ENCODE measurements at places on chromosomes 16 and 17.
A peak's percentile ranks its signal among the peaks of the same experiment; 100 is the strongest.

GRCh38 chr17:29718446-29719039 is 95.8 kb upstream of the CORO6 start:
- no peak for DNase-seq

- DNase-seq: peak; percentile 3
Observed at GRCh38 chr16:10039220-10040096, 142.8 kb downstream of the GRIN2A start.

DNA sequence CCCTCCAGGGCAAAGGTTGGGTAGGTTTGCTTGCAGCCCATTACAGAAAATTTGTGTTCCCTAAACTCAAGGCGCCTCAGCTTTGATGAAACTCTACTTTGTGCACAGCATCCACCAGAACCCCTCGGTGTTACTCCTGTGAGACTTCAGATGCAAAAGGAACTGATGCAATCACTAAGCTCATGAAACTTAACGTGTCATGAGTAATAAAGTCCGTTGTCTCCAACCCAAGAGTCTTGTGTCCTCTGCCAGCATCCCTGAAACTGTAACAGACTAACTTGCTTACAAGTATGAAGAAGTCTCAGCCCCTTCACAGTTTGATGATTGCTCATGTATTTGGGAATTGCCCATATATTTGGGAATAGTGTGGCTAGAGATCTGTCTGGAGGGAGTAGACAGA is 74.8 kb upstream of the MARCHF10 start:
- no peak for DNase-seq

GRCh38 chr16:53542283-53542682 is 39.3 kb upstream of the AKTIP start:
- DNase-seq: no peak

GRCh38 chr16:21994856-21995465 is 6.0 kb downstream of the PDZD9 start:
- DNase-seq: peak; percentile 25

DNA sequence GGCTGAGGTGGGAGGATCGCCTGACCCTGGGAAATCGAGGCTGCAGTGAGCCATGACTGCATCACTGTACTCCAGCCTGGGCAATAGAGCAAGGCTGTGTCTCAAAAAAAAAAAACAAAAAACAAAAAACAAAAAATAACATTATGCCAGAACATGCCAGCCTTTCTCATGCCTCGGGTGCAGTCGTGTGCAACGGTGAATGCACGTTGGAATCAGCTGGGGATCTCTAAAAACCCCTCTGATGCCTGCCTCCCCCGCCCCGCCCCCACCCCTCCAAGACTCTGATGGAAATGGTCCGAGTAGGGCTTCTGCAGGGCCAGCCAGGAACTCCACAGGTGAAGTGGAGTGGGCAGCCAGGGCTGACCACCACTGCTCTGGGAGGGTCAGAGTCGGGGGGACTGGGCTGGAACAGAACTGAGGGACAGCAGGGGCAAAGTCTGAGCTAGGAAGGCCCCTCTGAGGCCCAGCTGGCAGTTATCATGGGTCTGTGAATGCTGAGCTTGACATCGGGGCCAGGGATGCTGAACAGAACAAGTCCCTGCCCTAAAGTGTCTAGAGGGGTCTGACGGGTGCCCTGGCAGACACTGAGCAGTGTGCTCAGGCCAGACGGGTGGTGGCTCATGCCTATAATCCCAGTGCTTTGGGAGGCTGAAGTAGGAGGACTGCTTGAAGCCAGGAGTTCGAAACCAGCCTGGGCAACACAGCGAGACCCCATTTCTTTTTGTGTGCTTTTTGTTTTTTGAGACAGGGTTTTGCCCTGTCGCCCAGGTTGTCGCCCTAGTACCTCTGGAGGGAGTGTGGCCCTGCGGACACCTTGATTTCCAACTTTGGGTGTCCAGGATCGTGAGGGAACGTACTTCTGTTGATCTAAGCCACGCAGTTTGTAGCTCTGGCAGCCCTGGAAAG is 193.4 kb upstream of the GSE1 start:
- DNase-seq: no peak

DNA sequence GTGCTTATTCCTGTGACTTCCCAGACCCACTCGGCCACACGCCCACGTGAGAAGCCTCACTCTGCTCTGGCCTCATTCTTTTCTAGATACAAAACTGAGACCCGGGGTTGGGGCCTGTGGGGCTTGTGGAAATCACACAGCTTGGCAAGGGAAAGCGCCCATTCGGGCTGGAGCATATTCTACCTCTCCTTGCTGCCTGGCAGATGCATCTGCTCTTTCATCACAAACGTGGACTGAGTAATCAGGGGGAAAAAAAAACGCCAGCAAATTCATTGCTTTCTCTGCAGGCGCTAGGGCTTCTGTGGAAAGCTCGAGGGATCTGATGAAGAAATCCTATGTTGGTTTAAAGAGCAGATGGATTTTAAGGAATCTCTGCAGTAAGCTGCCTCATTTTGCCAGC is 44.4 kb downstream of the DNAH9 start:
- no peak for DNase-seq

DNA sequence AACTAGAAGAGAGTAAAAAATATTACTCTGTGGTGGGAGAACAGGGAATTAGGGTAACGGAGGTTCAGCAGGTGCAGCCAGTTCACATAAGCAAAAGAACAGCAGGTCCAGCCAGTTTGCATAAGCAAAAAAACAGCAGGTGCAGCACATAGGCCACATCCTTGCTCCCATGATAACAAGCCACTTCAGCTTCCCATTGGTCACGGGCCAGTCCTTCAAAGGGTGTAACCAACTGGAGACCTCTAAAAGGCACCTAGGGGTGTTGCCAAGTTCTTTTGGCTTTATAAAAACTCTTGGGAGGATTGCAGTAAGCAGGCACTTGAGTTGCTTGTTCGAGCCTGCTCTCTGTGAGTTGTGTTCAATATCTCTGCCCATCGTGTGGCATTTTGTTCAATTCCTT is 488.1 kb downstream of the XYLT1 start:
- DNase-seq: no peak

DNA sequence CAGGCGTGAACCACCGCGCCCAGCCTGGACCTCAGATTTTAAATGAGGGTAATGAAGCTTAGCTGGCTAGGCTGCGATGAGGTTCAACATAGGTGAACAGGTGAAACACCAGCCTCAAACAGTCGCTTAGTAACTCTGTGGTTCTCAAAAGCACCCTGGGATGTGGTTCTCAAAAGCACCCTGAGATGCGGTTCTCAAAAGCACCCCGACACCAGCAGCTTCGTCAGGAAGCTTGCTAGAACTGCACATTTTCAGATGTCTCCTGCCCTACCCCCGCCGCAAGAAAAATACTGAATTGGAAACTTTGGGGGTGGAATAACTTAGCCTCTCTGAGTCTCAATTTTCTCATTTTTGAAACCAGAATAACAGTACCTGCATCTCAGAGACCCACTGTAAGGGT is 86.7 kb upstream of the XYLT1 start:
- no peak for DNase-seq

GRCh38 chr17:1731194-1731506 is 6.6 kb downstream of the WDR81 start:
- DNase-seq: no peak

DNA sequence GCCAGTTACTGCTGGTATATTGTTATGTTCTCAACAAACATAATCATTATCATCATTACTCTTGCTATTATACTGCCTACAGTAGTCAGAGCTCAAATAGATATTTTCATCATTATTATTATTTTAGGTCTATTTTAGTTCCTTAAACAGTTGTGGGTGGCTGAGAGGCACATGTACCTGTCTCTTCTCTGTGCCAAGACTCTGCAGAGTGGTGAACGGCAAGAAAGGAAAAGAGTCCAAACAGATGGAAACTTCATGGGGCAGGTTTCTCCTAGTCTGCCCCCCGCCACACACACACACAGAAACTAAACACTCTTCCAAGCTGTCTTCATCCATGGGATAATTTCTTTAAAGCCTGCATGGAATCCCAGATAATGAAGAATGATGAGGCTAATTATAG is 77.7 kb upstream of the CLEC3A start:
- no peak for DNase-seq

DNA sequence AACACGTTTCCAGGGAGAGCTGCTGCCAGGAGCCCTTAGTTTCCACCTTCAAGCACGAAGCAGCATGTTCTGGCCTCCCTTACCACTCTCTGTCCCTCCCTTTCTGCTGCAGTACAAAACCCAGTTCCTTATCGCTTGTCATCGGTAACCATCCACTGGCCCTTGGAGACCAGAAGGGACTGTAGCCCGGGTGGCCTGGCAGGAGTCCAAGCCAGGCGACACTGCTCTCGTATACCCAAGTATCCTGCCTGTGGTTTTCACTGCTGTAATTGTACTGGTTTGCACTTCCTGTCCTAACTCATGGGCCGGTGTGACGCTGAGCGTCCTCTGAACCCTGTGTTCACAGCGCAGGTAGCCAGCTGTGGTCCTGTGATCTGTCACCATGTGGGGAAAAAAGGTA is 81.1 kb downstream of the MAF start:
- DNase-seq: peak; percentile 26

DNA sequence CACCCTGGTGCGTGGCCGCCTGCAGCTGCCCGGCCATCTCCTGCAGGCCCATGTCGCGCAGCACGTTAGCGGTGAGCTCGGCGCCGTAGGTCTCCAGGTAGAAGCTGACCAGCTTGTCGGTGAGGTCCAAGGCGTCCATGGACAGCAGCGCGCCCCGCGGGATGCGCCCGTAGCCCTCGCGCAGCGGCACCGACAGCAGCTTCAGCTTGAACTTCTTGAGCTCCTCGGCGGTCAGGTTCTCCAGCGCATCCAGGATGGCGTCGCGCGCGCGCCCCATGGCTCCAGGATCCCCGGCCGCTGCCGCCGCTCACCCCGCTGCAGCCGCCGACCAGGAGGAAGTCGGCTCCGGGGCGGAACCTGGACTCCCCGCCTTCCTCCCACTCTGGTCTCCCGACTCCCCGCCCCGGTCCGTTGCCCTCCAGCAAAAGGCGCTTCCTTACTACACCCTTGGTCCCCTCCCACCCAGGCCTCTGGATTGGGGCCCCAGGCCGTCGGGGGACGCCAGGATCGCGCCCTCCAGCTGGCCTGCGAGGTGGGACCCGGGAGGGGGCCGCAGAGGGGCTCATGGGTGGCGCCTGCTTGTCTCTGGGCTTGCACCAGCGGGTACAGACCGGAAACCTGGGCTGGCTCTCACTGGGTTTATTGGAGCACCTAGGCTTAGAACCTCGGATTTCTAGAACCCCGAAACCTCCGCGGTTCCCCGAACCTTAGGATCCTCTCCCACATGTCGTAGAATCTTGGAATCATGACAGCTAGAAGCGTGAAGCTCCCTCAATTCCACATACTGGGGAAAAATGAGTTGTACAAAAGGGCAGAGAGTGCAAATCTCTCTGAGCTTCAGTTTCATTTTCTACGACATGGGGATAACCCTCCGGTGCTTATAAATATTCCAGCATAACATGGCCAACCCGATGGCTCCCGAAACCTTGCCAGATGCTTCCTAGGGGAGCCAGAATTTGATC is at the start of gene PYCARD:
TSS of gene PYCARD (minus strand) at position 347 of the 962 bp plus-strand sequence. CDS start at position 277, 70 bp downstream.
- peak; percentile 75 for DNase-seq

Measured in KBM-7 (cell line).